ENCODE measurements at places on chromosomes 1 and 21.

DNA sequence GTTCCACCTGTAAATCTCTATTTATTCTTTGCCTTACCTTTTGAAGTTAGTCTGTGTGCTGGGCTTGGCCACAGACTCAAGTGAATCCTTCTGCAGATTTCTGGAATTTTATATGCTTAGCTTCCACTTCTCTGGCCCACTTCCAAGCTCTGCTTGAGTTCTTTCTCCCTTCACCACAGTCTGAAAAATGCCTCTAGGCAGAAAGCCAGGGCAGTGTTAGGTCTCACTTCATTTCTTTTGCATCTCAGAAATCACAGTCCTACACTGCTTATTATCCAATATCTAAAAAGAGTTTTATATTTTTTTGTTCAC lies 48.9 kb downstream of the INKA2 start:
- no peak for DNase-seq

- DNase-seq, result no peak
Measured at GRCh38 chr1:40183055-40183710, 22.0 kb downstream of the RLF start.

GRCh38 chr1:108843390-108844137 lies 13.3 kb downstream of the AKNAD1 start:
- no peak for DNase-seq

- DNase-seq, result no peak
Measured at GRCh38 chr1:1335792-1336248, 4.7 kb downstream of the TAS1R3 start.

GRCh38 chr1:27513528-27513927 lies 23.6 kb upstream of the WASF2 start:
- no peak for DNase-seq

DNA sequence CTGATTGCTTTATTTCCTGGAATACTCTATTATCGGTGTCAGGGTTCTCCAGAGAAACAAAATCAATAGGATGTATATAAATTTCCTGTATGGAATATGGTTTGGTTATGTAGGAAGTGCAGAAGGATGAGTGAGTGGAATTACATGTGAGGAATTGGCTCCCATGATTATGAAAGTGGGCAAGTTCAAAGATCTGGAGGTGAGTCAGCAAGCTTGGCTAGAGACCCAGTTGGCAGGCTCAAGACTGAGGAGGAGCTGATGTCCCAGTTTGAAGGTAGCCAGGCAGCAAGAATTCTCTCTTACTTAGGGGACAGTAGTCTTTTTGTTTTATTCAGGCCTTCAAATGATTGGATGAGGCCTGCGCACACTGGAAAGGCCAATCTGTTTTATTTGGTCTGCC lies 57.5 kb downstream of the MAP3K7CL start:
- no peak for DNase-seq

- no peak for DNase-seq
Measured at GRCh38 chr1:90384193-90384592, 332.9 kb downstream of the BARHL2 start.

GRCh38 chr1:63486629-63487028 lies 36.4 kb downstream of the ITGB3BP start:
- no peak for DNase-seq

DNA sequence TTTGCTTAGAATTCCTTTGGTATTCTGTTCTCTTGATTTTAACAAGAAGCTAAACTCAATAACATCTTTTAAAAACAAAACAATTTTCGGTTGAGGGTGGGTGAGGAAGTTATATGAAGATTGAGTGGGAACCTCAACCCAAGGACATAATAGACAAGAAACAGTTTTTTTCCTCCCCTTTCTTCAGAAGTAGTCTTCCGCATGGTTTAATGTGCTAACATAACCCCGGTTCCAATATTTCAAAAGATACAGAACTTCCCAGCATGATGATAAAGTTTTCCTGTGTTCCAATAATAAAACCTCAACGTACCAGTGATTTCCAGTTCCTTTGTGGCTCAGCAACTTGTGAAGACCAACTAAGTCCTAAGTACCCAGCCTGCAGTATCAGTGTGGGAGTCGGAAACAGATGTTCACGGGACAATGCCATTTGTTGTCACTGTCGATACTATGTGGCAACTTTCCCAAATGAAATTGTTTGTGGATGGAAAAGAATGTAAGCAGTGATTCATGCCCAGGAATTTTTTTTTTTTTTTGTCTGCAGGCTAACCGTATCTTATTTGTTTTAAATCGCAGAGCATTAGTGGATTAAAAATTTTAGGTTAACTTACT lies 48.5 kb downstream of the NR5A2 start:
- no peak for DNase-seq

- no peak for DNase-seq
Measured at GRCh38 chr1:185058876-185059275, 13.5 kb downstream of the RNF2 start.

DNA sequence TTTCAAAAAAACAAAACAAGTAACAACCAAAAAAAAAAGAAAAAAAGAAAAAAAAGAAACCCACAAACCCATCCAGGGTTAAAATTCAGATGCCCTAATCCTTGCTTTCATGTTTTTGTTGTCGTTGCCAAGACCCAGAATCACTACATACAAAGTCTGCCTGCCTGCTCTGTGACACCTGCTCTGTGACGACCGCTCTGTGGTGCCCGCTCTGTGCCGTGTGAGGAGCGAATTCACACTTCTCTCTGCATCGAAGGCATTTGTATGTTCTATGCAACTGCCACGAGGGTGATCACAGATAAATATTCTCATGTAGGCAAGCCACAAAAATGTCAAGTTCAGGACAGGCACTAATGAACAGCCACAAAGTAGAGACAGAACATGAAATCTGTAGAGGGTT lies 178.6 kb downstream of the SLC45A1 start:
- no peak for DNase-seq

- DNase-seq, result no peak
Measured at GRCh38 chr1:173960625-173961024, 43.5 kb upstream of the SERPINC1 start.

GRCh38 chr21:22363504-22363903 lies 1365.3 kb downstream of the NCAM2 start:
- no peak for DNase-seq

GRCh38 chr1:116738673-116739370 lies 15.4 kb upstream of the CD2 start:
- DNase-seq, result no peak

DNA sequence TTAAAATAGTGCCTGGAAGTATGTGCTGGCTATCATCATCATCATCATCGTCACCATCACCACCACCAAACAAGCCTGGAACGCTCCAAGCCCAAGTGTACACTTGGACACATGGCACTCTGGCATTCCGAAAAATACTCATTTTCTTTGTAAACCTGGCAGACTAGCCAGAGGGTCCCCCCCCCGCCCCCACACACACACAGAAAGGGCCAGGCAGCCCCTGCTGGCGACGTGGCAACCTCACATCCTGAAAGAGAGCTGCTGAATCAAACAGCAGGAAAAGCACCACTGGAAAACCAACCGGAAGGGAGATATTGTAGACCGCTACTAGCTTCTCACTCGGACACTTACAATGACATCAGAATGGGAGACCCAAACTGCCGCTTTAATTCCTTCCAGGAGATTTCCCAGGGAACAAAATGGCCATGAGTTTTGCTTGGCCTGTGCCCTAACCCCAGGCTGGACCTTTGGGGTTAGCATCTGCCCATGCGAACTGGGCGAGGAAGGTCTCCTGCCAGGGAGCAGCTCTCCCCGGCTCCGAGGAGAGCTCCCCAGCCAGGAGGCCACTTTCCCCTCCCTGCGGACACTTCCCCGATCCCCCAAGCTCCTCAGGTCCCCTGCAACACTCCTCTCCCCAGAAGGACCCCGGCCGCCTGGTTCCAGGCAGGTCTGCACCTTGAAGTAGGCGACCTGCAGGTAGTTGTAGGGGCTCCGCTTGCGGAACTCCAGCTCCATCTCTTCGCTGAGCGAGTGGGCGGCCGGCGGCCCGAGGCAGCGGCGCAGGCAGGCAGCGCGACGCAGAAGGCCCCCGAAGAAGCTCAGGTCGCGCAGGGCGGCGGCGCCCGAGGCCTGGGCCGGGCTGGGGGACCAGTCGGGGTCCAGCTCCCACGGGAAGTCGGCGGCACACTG lies 742 bp downstream of the P3H1 start:
- peak; percentile 35 for DNase-seq

GRCh38 chr21:46504666-46505065 lies 46.0 kb downstream of the DIP2A start:
- DNase-seq, result no peak

GRCh38 chr1:164801791-164802502 lies 243.0 kb downstream of the PBX1 start:
- no peak for DNase-seq

DNA sequence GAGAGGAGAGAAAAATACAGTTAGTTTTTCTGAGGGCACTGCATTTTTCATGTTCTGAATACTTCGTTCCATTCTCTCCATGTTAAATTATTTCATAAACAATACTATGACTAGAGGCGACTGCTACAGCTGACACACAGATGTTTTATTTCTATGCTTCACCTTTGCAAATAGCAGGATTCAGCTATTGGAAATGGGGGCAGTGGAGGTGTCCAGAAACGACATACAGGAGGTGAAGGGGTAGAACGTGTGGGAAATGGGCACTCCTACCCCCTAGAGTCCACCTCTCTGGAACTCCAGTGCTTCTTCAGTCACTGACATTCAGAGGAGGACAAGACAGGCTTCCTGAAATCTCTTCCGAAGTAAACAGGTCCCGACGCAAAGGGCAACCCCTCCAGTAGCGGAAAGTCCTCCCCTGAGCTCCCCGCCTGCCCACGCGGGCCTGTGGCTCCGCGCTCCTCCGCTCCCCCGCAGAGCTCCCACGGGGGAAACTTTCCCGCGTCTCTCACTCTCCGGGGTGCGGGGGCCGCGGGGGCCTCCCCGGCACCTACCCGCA lies 480 bp downstream of the DPYD start:
- no peak for DNase-seq

DNA sequence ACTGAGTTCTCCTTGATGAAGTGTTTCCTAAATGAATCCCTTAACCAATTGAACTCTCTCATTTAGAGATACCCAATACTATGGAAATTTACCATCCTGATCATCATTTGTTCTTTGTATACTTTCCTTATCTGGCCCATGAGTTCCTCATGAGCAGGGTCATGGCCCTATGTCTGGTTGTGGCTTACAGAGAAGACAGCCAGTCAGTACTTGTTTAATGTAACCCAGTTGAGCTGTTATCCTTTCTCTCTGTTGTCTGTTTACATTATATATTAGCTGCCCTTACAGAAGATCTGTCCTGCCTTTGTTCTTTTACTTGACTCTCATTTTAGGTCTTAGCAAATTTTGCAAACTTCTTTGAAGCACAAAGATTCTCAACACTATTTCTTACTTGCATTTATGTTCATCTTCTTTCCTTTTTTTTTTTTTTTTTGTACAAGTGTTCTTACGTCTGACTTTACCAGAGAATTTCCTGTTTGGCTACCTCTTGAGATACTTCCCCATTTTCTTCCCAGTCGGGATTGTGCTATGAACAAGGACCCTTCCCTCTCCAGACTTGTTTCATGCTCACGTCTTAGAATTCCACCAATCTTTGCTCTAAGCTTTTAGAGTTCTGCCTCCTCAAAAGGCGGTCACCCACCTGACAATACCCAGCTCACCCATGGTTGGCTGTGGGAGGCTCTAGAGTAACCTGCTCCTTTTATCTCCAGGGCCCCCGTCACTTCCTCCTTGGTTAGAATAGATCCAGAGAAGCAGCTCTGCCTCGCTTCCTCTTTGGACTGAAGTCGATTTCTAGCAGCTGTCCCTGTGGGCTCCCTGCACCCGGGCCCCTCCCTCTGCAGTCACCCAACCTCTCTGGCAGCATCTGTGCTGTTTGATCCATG lies 53.6 kb upstream of the RUNX1 start:
- DNase-seq, result peak; percentile 29

- no peak for DNase-seq
Measured at GRCh38 chr1:210231846-210232510, 618 bp upstream of the SERTAD4 start.

DNA sequence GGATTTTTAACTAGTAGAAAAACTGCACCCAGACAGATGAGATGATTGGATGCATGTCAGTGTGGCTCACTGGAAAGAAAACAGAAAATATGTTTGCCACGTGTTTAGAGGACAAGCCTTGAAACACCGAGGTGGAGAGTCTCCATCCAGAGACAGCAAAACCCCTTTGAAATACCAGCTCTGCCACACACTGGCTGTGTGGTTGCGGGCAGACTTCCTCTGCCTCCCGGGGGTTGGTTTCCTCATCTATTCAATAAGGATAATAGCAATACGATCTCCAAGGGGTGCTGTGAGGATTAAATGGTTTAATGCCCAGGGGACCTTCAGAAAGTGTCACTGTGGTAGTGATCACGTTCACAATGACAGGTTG lies 67.2 kb upstream of the PARP1 start:
- no peak for DNase-seq

DNA sequence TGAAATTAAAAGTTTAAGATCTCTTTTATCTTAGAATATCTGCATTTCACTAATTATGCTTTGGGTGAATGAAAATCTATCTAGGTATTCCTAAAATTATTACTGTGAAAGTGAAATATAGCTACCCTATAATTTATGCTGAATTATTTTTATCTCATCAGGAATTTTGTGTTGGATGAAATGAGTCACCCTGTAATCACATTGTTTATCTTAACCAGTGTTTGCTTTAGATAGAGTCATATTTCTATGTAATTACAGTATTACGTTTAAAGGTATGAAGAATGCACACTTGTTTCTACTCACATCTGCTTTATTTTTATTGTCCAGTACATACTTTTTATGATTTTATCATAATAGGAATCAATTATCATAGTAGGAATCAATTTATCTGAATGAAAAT lies 249.2 kb downstream of the NCAM2 start:
- DNase-seq, result no peak

DNA sequence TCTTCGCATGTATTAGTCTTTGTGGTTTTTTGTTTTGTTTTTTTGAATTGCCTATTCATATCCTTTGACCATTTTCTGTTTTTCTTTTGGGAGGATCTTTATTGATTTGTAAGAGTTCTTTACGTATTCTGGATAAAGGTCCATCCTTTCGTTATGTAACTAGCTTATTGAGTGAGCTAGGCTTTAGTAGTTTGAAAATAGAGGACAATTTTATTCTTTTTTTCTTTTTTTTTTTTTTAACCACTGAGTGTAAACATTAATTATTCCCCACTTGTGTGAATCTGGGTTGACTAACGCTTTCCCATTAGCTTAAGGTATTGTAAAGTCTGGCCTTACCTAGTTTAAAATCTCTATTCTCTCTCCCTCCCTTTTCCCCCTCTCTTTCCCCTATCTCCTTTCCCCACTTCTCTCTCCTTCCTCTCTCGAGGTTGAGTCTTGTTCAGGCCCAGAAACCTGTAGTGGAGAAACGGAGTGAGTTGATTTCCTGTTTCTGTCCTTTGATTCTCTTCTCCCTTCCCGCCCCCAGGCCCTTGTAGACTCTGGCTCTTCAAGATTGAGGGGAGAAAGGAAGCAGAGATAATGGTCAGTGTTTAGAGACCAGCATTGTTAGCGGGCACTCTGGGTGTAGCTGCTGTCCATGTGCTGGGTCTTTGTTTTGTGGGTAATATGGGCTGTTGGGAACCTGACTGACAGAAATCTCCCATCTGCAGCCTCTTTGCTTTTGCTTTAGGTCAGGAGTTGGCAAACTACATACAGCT lies 1.5 kb downstream of the MORC3 start:
- no peak for DNase-seq

DNA sequence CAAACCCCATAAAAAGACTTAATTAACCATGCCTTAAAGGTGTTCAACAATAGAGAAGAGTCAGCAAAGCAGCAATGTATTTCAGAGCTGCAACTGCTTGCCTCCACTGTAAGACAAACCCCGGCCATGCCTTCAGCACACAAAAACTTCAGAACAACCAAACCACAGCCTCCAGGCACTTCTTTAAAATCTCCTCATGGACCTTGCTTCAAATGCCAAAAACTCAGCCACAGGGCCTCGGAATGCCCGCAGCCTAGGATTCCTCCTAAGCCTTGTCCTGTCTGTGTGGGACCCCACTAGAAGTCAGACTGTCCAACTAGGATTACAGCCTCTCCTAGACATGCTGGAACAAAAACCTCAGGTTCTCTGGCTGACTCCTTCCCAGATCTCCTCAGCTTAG lies 208.1 kb upstream of the DUSP10 start:
- DNase-seq, result no peak
